ENCODE measurements at places on chromosomes 1 and 21. TPM values are rescaled to one million over a fixed set of nuclear protein-coding genes. Genes with fewer than 3 reads are reported as not detected.

Gene PRAMEF5
- total RNA-seq: not detected

Gene COL18A1
- total RNA-seq: 1.9 TPM

Gene MORN1
- 8.7 TPM for total RNA-seq

Gene C1orf56
- total RNA-seq: 1.8 TPM

Gene DIO1
- not detected for total RNA-seq

Gene ITLN2
- not detected for total RNA-seq

Gene PLEKHN1
- 3.1 TPM for total RNA-seq

Gene MCOLN3
- 0.32 TPM for total RNA-seq

Gene CELA3B
- not detected for total RNA-seq

Gene LCE4A
- not detected for total RNA-seq

Gene C1orf94
- total RNA-seq: not detected

Gene SPOCD1
- not detected for total RNA-seq

Gene CLCA4
- not detected for total RNA-seq

Gene SLC25A24
- 19.6 TPM for total RNA-seq

Gene SPRR2F
- total RNA-seq: not detected

Gene PPM1J
- 0.42 TPM for total RNA-seq

Gene ADAM15
- 38.5 TPM for total RNA-seq

Gene TGFB2
- total RNA-seq: not detected

Gene PSRC1
- total RNA-seq: 7.3 TPM

Gene RNF223
- not detected for total RNA-seq

Gene FOXO6
- total RNA-seq: 0.08 TPM

Gene GJB5
- total RNA-seq: not detected

Gene TTC39A
- total RNA-seq: 0.21 TPM

Gene PLCH2
- 0.84 TPM for total RNA-seq

Gene FMO3
- total RNA-seq: not detected

Gene SFT2D2
- 41.9 TPM for total RNA-seq

Gene CRABP2
- total RNA-seq: 0.89 TPM

Gene LRRC53
- not detected for total RNA-seq

Gene CFAP298
- 49.7 TPM for total RNA-seq

Gene SPATA21
- not detected for total RNA-seq

Gene ATP1A4
- not detected for total RNA-seq

Data from activated CD8-positive, alpha-beta memory T cell treated with anti-CD3 and anti-CD28 coated beads for 36 hours (primary cell).